Prostate gland (tissue), 2 donors: ENCODE measurements at places on chromosomes 4 and X.
A peak's percentile ranks its signal among the peaks of the same experiment; 100 is the strongest.

GRCh38 chr4:74368596-74368995 is 3.7 kb downstream of the EREG start:
- DNase-seq, result no peak

DNA sequence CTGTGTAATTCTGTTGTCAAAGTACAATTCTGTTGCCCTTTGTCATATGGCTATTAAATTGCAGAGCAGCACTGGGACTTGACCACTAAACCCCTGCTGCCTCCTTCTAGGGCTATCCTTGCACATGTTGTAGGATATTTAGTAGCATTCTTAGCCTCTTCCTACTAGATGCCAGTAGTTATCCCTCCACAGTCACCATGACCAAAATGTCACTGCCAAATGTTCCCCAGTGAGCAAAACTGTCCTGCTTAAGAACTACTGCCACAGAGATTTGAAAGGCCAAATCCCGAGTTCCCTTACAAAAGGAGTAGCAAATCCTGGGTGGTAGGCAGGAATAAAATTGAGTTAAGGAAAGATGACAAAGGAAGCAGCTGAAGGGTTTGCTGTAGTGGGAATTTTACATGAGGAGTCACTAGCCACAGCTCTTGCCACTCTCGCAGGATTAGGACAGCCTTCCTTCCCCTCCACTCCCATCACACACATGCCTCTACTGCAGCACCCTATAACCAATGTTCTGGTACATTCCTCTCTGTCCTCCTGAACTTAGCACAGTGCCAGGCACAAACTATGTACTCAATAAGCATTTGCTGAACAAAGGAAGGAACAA is 8.4 kb downstream of the APBB2 start:
- no peak for DNase-seq

DNA sequence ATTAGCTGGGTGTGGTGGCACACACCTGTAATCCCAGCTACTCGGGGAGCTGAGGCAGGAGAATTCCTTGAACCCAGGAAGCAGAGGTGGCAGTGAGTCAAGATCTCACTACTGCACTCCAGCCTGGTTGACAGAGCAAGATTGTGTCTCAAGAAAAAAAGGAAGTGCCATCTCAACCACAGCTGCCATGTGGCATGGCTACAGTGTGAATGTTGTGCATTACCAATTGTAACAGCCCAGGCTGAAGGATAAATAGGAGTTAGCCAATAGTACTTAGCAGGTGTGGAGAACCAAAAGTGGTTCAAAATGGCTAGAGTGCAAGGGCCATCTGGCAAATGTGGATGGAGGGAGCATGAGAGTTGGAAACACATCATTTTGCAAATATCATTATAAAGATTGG is 28.9 kb downstream of the SLC25A5 start:
- DNase-seq, result no peak

DNA sequence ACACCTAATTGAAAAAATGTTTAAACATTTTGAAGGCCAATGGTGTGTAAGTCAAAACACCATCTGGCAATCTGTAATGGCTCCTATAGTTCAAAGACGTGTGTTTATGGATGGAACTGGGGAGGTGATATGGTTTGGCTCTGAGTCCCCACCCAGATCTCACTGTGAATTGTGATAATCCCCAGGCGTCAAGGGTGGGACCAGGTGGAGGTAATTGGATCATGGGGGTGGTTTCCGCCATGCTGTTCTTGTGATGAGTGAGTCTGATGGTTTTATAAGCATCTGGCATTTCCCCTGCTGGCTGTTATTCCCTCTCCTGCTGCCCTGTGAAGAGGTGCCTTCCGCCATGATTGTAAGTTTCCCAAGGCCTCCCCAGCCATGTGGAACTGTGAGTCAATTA is 52.2 kb downstream of the ADRA2C start:
- no peak for DNase-seq

DNA sequence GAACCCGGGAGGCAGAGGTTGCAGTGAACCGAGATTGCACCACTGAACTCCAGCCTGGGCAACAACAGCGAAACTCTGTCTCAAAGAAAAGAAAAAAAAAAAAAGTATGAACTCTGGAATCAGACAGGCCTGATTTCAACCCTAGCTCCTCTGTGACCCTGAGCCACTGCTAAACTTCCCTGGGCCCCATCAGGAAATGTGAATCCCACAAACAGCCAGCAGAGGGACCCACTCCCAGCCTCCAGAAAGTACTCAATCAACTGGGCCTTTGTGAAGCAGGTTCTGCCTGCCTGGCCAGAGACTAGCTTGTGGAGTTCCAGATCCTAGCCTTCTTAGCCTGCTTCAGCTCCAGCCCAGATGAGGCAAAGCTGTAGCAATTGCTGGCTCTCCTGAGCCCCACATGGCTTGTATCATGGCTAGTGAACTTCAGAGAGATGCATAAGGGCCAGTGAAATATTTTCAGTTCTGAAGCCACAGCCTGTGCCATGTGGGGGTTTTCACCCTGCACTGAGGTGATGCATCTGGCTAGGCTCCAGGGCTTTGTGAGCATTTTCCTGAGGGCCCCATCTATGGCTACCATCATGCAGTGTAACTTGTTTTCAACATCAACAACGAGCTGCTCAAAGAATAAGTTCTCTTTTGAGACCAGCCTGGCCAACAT is 7.2 kb upstream of the IDS start:
- DNase-seq, result peak; percentile 37

DNA sequence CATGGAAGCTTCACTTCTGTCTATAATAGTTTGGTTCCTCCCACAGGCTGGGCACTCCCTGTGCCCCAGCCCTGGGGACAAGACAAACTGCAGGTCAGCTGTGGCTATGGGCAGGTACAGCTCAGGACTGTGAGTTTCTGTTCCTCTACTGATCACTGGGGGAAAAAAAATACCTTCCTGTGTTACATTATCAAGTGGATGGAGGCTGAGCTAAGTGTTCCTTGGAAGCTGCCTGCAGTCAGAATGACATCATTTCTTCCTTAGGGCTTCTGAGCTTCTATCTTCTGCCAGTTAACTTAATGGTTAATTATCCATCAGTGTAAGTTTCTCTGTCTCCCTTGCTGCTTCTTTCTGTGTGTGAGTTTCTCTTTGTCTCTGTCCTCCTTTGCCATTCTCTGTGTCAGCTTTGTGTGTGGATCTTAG is 4.6 kb downstream of the RAB33A start:
- no peak for DNase-seq

- DNase-seq, result no peak
These were observed 165.6 kb downstream of the CBR4 start for GRCh38 chr4:168844353-168845049.

- no peak for DNase-seq
These were observed 45.0 kb downstream of the TET2 start for GRCh38 chr4:105191621-105192210.

DNA sequence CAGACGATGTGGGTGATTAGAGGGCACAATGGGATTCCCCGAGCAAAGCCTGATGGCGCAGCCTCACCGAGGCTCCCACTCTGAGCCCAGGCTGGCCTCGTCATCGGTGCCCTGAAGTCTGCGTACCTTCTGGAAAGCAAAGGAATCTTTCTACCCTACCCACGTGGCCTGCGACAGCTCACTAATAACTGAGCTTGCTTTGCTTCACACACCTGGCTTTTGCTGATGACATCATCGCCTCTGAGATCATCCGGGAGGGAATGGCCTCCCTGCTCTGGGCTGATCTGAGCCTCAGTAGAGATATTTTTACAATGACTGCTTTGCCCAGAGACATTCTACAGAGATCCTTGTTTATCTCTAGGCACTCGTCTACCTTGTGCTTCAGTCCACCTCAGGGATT is 45.4 kb upstream of the PDLIM3 start:
- DNase-seq, result no peak

DNA sequence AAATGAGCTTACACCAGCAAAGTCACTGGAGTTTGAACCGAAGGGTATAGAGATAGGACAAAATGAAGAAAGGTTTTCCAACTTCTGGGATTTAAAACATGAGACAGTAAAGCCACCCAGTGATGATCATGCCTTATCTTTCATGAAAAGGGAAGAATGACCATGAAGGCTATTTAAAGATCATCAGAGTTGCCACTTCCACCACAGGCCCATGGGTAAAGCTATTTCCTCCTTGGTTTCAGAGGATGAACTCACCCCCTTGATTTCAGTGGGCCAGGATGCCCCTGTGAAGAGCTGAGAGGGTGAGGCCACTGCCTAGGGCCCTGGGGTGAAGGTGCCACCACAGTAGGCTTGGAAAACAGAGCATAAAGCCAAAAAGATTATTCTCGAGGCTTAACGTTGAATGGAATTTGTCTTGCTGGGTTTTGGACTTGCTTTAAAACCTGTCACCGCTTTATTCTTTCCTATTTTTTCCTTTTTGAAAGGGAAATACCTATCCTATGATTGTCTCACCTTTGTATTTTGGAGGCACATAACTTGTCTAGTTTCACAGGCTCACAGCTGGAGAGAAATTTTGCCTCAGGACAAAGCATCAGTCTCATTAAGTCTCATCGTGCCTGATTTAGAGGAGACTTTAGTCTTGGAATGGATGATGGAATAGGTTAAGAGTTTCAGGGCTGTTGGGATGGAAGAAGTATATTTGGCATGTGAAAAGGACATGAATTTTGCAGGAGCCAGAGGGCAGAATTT is 254.0 kb downstream of the SNCA start:
- DNase-seq, result no peak

GRCh38 chr4:26319949-26320537 is 771 bp upstream of the RBPJ start:
- no peak for DNase-seq

DNA sequence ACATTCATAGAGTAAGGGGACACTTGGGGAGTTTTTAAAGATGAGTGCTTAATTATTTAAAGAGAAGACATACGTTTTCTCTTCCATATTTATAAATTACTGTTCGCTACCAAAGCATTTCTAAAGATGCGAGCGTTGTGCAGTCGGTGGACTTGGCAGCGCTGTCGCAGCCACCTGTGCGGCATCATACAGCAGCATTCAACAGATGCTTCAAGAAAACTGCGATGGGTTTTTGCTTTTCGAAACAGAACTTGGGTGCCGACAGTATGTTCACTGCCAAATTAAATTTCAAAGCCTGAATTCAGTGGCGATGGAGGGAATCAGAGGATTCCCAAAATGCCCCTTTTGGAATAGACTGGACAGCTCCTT is 1.6 kb upstream of the HTR2C start:
- no peak for DNase-seq

GRCh38 chrX:773292-774025 is 142.9 kb downstream of the SHOX start:
- no peak for DNase-seq

DNA sequence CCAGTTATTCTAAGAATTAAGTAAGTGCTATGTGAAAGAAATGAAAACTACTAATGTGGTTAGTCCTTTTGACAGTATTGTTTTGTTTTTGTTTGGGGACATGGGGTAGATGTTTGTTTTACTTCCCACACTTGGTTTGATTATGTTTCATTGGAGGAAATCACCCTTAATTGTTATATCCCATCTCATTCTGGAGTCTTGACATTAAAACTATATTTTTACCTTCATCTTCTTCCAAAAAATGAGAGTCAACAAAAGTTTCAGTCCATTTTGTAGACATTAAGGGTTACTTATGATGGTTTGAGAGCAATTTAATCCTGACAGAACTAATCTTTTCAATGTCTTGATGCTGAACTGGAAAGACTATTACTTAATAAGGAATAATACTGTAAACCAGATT is 108.7 kb downstream of the GPC3 start:
- no peak for DNase-seq

- no peak for DNase-seq
These were observed 158.2 kb upstream of the CPEB2 start for GRCh38 chr4:14844061-14844460.
